Suppressor macrophage (primary cell): ENCODE measurements at places on chromosomes 1 and 21.
A peak's percentile ranks its signal among the peaks of the same experiment; 100 is the strongest.

DNA sequence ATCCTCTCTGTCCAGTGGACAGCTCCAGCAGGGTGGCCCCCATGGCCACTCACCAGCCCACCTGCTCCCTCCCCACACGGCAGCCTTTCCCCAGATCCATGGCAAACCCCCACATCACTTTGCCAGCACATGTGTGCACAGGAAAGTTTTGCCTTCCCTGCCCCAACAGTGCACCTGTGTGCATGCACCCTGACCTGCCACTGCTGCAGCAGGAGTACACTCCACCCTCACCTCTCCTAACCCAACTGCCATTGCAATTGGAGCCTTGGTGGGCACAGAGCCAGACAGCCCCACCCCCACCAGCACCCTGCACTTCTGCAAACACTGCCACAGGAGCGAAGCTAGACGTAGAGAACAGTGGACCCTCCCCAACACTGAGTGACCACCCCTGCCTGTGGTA, 308.9 kb downstream of the CEP170 start:
- no peak for DNase-seq

DNA sequence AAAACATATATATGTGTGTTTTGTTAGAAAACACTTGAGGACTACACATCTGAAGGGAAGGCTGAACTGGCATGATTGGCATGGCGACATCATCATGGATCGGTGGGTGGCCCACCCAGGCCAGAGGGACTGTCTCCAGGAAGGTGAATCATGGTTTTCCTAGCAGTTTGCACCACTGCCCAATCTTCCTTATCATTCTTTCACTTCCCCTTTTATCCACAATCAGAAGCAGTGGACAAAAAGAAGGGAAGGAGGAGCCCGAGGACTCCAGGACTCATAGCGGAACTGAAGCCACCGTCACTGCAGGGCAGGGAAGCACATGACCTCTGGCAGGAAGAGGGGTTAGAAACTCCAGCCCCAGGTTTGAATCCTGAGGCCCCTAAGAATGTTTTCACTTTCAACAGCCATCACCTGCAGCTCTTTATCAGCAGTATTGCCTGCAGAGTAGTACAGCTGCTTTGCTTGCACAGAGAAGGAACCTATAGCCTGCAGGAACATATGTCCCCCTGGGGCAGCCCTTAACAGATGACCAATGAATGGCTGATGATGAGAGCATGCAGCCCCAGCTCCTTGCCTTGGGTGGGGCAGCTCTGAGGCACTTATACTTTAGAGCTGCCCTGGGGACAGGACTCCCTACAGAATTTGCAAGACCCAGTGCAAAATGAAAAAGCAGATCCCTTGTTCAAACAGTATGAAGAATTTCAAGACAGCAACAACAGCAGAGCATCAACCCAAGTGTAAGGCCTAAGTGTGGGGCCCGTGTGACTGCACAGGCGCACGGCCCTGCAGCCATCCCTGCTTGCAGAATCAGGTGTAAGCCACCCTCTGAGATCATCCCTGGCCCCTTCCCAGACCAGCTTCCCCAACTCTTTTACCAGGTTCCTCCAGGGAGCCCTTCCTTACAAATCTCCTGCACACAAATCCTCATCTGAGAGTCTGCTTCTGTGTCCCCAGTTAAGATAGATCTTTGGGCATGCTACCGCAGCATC, 241.8 kb upstream of the IRF2BP2 start:
- DNase-seq, result peak; percentile 94

DNA sequence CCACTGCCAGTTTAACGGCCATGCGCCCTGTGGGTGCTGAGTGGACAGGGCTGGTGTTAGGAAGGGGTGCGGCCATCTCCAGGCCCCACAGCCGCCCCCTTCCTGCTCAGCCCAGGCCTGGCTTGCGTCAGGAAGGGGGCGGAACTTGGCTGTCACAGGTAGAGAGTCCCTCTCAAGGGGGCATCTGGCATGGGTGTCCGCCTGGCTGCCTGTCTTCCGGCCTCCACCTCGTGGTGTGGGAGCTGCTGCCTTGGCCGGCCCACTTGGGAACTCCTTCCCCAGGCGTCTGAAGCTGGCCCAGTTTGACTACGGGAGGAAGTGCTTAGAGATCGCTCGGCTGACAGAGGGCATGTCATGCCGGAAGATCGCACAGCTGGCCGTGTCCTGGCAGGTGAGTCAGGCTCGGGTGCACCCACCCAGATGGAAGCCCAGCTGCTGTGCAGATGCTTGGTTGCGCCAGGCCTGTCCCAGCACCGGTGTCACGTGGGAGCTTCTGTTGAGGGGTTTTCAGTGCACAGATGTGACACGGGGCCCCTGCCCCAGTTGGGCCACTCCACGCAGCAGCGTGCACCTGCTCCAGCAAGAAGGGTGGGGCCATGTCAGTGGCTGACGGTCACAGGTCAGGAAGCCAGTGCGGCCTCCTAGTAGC, 9.1 kb upstream of the ATAD3B start:
- DNase-seq, result no peak

GRCh38 chr1:77412820-77413530, 131.2 kb downstream of the AK5 start:
- no peak for DNase-seq

DNA sequence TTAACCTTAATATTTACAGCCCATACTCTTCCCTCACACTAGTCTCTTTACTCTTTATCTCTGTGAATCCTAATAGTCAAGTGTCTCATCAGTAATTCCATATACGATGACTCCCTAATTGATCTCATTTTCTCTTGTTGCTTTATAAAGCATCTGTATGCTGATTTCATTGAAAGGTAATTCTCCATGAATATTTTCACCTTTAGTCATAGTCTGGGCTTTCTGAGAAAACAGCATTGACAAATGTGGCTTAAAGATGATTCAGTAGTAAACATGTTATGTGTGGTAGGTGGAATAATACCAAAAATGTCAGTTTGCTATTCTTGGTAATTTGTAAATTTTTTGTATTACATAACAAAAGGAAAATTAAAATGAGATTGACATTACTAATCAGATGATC, 1176.5 kb downstream of the NCAM2 start:
- DNase-seq, result no peak

DNA sequence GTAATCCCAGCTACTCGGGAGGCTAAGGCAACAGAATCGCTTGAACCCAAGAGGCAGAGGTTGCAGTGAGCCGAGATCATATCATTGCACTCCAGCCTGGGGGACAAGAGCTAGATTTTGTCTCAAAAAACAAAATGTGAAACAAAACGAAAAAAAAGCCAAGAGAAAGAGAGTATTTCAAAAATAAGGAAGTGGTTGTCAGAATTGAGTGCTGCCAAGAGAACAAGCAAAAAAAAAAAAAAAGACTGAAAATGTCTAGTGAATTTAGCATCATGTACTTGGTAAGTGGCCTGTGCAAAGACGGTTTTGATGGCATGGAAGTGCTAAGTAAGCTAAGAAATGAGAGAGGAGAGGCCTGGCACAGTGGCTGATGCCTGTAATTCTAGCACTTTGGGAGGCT, 14.3 kb downstream of the KPNA6 start:
- DNase-seq, result no peak

- peak; percentile 89 for DNase-seq
Observed at GRCh38 chr1:6028042-6028850, 17.4 kb upstream of the KCNAB2 start.

- DNase-seq, result peak; percentile 20
Observed at GRCh38 chr1:47527653-47528272, 89.9 kb downstream of the FOXD2 start.

- DNase-seq, result peak; percentile 7
Observed at GRCh38 chr1:217617126-217617525, 13.8 kb downstream of the GPATCH2 start.

- DNase-seq, result no peak
Observed at GRCh38 chr1:112935461-112936111, 20.4 kb downstream of the SLC16A1 start.

- DNase-seq, result peak; percentile 19
Observed at GRCh38 chr1:169574336-169574735, 11.9 kb downstream of the F5 start.

DNA sequence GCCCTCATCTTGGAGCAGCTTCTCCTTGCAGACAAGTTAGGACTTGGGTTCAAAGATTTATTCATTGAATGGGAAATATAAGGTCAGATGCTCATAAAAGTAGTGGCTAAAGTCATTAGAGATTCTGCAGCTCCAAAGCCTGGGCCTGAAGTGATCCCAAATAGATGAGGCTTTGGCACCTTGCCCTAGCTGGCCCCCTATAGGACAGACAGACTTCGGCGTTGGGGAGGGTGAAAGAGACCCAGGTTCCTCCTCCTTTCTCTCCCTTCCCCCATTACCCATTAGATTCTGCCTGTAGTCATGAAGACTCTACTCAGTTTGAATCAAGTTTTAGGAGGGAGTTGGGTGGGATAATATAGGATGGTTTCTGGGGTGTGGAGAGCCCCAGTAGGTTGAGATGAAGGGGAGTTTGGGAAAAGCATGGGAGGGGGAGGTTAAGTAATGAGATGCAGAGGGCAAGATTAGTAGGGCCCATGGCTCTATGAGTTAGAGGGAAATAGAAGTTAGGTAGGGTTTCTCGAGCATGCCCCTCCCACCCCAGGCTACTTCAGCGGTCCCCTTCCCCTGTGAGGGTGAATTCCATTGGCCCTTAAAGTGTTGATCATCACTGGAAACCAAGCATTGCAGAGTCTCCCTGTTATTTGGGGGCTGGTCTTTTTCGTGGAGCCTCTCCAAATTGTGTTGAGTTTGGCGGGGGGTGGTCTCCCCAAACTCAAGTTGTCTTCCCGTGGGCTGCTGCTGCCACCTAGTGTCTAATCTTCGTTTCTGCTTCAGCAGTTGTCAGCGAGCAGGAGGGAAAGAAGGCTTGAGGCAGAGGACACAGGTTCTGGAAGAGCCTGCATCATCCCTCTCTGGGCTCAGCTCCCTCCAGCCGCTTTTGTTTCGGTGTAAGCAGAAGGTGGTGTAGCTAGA, 2.1 kb upstream of the AHDC1 start:
- peak; percentile 59 for DNase-seq

- no peak for DNase-seq
Observed at GRCh38 chr1:186283374-186283773, 91.7 kb downstream of the TPR start.

DNA sequence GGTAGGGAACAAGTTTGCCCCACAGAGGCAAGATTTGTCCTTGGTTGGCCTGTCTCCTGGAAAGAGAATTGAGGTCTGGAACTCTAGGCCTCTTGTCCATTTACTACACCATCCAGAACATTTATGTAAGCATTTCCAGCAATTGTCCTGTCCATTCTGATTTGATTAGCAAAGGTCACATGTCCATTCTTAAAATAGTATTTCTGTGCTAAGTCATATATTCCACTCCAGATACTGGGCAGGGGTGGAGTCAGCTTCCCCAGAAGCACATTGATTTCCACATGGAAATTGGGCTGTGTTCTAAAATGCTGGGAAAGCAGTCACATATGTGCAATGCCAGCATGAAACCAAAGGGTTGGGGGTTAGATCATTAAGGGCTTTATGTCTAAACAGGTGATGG, 21.5 kb upstream of the FMN2 start:
- DNase-seq, result no peak

DNA sequence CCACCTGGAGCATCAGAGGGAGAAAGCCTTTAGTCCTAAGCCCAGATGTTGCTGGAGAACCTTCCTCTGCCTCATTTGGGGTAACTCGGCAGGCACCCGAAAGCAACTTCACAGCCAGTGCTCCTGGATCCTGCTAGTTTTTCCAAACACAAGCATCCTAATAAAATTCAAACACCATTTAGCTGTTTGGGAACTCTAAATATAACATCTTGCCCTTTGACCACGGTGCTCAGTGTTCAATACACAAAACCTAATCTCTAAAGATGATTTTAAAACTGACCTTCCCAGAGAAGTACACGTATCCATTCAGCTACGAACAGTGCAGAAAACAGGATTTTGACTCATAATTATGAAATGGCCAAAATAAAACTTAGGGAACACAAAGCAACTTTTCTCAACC, 40.3 kb downstream of the PROX1 start:
- DNase-seq, result no peak

- no peak for DNase-seq
Observed at GRCh38 chr1:228862542-228863505, 127.5 kb downstream of the RHOU start.

DNA sequence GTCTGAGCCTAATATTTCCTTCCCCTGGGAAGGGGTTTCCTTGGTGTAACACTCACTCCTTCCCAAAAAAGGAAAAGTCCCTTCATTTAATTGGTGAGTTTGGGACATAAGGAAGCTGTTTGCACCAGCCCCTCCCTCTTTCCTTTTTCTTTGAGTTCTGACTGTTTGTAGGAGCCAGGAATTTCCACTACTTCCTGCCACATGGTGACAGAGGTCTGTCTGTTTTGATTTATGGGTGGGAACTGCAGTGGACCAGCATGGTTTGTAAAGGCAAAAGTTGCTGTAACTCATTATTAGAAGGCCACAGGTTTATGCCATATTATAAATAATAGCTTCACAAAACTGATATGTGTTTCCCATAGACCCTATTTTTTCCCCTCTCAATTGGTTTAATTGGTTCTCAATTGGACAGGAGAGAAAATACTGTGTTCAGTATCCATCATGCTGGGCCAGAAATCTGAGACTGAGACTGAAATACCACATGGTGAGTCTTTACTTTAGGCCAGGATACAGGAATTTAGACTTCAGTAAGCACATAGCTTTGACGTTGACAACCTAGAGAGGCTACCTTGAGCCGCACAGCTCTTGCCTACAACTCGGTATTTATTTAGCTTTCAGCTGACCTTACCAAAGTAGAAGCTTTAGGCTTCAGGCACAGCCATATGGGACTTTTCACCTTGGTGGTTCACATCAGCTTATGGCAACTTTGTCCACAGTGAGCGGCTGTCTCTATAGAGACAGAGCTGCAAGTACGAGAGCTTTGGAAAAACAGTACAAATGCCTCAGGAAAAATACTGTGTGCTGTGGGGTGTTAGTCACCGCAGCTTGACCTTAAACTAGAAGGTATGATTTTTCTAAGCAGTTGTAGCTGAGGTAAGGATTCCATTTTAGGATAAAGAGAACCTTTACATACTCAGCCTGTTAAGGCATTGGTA, 40.0 kb upstream of the RGS7 start:
- DNase-seq, result no peak

DNA sequence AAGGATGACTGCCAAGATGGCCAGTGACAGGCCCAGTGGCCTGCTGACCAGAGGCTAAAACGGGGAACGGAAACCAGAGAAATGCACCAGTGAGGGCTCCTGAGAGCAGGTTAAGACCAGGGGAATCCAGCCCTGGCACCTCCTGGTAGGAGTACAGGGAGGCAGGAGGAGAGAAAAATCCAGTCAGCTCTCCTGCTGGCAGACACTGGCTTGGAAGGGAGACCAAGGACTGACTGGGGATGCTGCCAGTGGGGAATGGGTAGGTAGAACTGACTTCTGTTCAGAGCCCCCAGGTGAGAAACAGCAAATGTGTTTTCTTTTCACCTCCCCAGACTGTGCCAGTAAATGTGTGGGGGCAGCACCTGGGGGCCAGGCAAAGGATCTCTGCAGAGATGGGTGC, 27.7 kb upstream of the CRNN start:
- no peak for DNase-seq
